ENCODE measurements at places on chromosomes 6 and 20. TPM values are rescaled to one million over a fixed set of nuclear protein-coding genes. Genes with fewer than 3 reads are reported as not detected.

DNA sequence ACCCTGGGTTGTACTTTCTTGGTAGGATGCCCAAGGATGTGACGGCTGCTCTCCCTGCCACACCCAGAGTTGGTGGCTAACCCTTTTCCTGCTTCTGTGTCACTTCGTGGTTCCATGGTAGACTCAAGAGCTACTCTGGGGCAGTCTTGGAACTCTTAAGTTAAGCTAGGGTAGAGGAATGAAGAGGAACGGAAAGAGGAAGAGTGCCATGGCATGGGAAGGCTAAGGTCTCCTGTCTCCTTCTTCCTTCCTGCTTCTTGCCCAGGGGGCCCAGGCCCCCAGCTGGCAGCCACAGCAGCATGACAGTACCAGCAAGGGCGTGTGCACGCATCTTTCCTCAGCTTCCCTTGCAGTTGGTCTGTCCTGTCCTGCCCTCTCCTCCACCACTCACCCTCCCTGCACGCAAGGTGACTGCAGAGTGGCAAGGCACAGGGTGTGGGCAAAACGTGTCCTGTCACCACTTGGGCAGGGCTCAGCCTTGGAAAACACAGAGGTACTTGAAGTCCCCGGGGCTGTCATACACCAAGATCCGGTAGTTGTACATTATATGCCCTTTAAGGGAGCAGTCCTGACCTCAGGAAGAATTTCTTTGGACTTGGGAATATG is 39.8 kb upstream of the TGM3 start:
- no peak for DNase-seq

DNA sequence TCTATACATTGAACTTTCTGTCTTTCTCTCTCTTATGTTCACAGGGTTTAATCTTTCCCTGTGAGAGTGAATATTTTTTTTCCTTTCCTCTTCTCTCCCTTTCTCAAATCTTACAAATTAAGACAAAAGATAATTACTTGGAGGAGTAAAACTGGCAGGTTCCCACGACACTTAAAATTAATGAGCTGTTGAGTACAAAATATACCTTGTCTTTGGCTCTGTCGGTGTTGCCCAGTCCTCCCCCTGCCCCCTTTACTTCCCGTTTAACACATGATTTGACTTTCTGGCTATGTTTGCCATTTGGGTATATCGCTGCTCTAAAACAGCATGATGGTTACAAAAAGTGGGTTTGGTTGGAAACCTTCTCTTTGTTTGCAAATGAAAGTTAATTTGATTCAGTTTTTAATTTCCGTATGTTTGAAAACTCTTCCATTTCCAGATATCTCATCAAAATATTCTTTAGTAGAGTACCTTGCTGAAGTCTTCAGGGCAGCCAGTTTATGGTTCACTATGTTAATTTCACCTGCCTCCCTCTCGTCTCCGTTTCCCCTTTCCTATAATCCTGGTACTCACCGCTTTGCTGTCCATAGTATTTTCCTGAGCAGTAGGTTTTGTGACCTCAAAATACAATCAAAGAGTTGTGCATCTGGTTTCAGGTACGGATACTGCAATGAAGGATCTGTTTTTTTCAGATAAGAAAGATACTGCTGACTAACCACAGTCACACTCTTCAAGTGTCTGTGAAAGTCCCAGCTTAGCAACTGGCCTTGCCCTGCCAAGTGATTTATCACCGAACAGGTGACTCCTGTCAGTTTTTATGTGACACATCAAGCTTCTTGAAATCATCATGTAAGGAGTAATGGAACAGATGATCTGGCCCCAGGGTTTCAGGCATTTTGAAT is 181.2 kb downstream of the DTNBP1 start:
- DNase-seq = no peak

- no peak for DNase-seq
Observed at GRCh38 chr20:6651561-6651960, 115.9 kb upstream of the BMP2 start.

DNA sequence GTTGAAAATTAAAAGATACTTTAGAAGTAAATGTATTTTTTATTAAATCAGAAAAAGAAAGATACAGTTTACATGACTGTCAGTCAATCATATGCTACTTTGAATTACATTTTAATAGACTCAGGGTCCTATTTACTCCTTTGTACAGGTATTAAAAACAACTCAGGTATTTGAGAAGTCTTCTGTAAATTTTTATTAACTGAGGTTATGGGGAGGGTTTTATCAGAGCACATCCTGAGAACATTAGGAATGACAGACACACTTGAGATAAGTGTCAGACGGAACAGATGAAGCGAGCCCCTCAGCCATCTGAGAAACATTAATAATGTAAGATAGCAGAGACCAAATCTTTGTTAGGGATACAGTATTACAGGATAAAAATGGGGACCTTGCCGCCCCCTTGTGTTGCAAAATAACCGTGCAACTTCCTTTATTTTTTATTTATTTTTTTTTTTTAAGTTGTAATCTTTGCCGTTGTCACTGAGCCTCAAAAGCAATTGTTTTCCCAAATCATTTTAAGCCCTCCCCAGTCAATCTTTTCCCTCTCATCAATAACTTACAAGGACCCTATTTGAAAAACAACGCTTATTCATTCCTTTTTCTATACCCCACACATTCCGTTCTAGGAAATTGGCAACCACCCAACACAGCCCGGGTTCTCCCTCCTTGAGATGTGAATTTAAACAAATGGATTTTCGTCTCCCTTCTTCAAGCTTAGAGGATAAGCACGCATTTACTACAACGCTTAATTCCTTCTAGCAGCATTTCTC is 126.7 kb downstream of the BCAS1 start:
- no peak for DNase-seq

- no peak for DNase-seq
Observed at GRCh38 chr6:3747100-3747737, 4.3 kb downstream of the PXDC1 start.

- DNase-seq = no peak
Observed at GRCh38 chr6:22664968-22665367, 95.6 kb downstream of the HDGFL1 start.

DNA sequence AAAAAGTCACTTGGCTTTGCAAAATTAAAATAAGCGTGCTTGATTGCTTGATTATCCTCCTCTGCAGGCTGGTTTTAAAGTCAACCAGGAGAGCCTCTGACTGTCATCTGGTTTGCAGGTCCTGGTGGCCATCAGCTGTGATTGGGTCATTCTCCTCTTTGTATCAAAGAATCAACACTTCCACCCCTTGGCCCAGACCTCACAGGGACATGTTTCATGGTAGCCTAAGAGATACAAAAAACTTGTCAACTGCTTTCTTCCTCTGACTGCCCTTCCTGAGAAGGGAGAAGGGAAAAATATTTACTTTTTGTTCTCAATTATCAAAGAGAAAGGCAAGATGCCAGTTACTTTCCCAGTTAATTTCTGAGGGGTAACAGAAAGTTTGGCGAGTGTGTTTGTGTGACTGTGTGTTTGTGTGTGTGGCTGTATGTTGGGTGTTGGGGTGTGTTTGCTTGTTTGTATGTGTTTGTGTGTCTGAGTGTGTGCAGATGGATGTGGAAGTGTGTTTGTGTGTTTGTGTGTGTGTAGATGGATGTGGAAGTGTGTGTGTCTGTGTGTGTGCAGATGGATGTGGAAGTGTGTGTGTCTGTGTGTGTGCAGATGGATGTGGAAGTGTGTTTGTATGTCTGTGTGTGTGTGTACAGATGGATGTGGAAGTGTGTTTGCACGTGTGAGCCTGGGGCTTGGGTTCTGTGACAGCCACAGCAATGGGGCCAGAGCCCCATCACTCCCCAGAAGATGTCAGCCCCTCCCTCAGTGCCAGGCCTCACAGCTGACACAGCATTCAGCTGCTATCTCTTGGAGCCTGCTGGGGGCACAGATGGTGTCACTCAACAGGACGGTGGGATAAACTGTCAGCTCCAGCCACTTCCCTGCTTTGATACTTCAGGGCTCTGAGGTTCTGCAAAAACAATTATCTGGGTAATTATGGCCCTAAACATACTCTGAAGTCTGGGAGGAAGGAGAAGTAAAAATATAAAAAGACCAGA is 98.6 kb upstream of the RNF24 start:
- no peak for DNase-seq

CALHM5 gene
- total RNA-seq = 1.4 TPM

DNA sequence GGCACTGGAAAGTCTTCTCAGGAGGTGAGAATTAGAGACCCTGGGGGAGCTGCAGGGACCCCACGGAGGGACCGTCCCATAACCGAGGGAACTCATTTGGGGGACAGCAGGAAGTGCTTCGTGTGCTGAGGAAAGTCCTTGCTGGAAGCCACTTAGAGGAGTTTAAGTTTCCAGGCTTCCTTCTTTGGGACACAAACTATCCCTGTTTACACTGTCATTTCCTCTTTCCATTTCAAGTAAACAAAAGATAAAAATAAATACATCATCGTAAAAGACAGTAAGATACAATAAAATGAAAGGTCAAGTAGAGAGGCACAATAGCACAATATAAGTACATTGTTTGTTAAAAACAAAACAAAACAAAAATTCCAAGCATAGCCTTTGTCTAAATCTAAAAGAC is 101.2 kb downstream of the TTLL2 start:
- no peak for DNase-seq

SCUBE3 gene
- total RNA-seq = 0.76 TPM

TMEM217 gene
- 11.3 TPM for total RNA-seq

DNA sequence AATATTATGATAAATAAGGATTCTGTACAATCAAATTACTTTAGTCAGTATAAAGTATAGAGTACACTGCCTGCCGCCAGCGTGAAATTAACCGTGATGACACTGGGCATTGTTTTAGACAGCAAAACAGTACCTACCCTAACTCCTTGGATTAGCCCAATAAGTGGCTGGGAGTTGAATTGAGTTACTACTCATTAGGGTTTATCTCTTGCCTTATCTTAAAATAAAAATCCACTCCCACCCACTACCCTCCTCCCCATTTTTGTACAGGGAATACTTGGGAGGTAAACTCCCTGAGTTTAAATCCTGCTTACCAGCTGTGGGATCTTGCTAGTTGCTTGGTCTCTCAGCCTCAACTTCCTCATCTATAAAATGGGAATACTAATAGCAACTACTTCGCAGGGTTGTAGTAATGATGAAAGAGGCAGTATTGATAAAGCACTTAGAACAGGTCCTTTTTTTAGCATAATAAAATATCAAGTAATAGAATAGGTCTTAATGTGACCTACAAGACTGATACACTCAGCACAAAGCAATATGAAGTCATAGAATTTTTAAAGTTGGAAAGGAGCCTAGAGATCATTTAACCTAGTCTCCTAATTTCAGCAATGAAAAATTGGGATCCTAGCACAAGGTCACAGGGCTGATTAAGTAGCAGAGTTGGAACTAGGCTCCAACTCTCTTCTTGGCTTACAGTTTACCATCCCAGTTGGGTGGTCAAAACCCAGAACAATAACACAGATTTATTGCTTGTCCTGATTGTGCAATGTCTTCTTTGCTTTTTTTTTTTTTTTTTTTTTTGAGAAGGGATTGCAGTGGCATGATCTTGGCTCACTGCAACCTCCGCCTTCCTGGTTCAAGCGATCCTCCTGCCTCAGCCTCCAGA is 23.8 kb downstream of the PHACTR2 start:
- no peak for DNase-seq

HLA-DOA gene
- total RNA-seq = not detected

DNA sequence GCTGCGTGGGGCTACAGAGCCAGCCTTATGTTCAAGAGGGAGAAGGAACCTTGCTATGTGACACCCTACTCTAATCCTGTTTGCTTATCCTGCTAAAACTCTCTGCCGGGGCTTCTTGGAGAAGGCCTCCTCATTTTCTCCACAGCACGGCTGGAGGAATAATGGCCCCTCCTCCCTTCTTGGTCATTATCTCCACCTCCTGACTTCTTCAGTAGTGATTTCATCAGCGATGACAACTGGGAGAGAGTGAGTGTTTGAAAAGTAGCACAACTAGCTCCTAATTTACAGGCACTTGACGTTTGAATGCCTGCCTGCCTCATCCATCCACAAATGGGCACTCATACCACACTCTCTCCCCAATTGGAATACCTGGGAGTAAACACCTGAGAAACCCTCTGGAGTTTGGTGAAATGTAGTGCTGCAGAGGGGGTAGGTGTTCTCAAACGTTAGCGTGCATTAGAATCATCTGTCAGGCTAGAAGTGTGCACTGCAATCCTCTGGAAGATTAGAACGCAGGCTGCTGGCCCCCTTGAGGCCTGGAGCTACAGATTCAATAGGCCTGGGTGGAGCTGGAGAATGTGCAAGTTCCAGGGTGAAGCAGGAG is 148.5 kb downstream of the FOXC1 start:
- DNase-seq = no peak

GRCh38 chr6:105929626-105930025 is 156.5 kb upstream of the PRDM1 start:
- DNase-seq = no peak

LTB gene
- 6.4 TPM for total RNA-seq

TCF21 gene
- total RNA-seq = not detected

- peak; percentile 49 for DNase-seq
Observed at GRCh38 chr6:142857233-142857761, 87.7 kb downstream of the HIVEP2 start.

- peak; percentile 73 for DNase-seq
Observed at GRCh38 chr20:4550740-4551139, 171.0 kb upstream of the PRND start.

DNA sequence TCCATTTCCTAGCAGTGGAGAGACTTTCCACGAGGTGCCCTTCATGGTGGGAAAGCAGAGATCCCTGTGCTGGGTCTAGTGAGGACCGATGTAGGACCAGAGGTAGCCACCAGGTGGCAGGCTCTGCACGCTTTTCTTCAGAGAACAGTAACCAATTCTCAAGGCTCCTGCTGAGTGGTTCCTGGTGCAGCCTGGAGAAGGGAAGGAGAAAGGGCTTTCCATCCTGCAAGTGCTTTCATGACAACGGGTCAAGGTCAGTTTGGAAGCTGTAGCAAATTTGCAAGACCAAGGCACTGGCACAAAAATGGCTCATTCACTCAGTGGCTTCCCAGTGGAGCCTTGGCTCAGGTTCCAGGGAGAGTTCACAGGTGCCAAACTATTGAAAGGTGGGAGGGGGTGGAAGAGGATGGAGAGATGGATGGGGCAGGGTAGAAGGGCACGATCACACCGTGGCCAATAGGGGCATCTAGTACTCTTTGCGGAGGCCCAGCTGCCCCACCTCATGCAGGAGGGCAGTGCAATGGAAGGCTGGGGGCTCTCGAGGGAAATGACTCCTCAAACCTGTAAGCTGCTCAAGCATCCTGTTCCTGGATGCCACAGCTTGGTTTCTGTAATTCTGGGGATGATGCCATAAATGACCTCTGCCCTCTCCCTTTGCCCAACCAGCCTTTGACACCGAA is 25.5 kb upstream of the KCNK16 start:
- DNase-seq = peak; percentile 14

All from dermis microvascular lymphatic vessel endothelial cell (primary cell).